Omental fat pad (tissue), 4 donors: ENCODE measurements at places on chromosomes 1 and 21. TPM values are rescaled to one million over a fixed set of nuclear protein-coding genes. Genes with fewer than 3 reads are reported as not detected.

The RGS13 gene
- 0.60 TPM for total RNA-seq

The SLC44A5 gene
- 0.32 TPM for total RNA-seq

The TSPAN1 gene
- 0.84 TPM for total RNA-seq

The RNU1-1 gene
- total RNA-seq: under 0.01 TPM

The OVAAL gene
- total RNA-seq: not detected

The FAM151A gene
- total RNA-seq: not detected

The KLF17 gene
- not detected for total RNA-seq

DNA sequence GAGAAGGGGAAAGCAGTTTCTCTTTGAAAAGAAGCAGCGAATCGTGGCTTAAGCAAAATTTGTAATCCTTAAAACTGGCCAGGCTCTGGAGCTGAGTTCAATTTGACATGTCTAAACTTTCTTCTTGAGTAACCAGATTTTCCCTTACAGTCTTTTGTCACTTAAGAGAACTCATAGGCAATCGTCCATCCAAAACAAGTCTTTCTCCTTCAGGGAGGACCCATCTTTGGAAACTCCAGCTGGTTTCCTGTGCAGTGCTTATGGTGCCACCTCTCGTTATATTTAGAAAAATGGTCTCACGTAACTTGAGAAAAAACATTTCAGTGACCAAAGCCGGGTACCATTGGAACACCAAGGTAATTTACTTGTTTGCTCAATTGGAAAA is 1.8 kb upstream of the PTTG1IP start:
- DNase-seq: no peak

- no peak for DNase-seq
These were observed 234.3 kb upstream of the NFIA start for GRCh38 chr1:60847855-60848582.

DNA sequence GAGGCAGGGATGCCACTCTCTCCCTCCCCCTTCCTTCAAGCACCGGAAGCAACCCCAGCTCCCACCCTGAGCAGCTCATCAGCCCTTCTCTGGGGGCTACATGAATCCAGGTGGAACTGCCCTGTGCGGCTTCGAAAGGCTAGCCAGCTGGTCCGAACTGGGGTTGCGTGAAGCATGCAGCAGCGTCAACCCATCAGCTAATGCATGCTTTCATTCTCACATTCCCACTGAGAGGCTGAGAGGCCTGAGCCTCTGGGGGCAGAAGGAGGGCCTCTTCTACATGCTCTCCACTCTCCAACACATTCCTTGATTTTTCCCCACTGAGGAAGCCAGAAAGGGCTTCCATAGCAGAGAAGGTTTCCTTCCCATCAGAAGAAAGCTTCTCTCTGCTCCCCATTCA is 5.6 kb downstream of the RXRG start:
- DNase-seq: no peak

DNA sequence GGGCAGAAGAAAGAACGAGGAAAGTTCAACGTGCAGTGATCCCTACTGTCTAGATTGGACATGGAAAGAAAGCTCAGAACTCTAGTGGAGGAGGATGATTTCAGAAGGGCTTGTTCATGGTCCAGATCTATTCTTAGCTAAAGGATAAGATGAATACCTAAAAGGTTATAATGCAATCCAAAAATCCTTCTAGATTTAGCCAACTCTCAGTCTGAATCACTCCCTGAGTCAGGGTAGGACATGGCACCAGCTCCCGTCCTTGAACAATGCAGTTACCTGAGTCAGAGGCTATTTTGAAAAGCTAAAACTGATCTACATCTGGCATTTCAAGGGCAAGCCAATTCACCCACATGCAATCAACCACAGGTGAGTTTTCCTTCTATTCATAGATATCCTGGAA is 38.8 kb upstream of the HIVEP3 start:
- DNase-seq: no peak

DNA sequence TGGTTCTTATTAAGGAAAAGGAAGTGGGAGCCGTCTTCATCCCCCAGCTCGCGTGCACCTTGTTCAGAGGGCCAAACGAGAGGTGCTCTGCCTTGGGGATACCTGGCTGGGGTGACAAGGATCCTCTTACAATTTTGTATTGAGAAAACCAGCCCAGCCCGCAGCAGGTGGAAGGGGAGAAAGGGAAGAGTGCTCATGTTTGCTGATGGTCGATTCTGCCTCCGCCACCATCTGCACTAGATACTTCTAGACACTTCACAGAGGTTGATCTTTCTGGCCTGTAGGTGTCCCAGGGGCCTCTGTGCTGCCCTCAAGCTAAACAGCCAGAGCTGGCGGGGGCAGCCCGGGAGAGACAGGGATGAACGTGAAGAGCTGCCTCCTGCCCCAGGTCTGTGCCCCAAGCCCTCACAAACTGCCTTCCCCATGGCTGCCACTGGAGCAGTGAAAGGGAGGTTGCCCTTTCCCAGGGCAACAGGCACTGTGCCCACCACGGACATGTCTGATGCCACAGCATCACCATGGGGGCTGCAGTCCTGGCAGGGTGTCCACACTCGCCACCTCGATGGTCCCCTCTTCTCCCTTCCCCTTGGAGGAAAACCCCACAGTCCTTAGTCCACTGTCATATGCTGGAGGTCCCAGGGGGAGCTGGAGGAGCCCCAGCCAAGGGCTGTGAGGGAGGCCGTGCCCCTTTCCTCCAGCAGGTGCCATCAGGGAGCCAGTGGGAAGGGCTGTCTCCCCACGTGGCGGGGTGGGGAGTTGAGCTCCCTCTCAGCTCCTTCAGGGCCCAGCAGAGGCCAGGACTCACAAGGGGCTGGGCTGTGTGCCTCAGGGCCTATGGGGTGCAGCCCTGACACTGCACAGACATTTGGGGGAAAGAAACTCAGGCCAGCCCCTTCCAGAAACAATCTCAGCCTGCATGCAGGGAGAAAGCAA is 8.1 kb downstream of the ADPRS start:
- DNase-seq: no peak

DNA sequence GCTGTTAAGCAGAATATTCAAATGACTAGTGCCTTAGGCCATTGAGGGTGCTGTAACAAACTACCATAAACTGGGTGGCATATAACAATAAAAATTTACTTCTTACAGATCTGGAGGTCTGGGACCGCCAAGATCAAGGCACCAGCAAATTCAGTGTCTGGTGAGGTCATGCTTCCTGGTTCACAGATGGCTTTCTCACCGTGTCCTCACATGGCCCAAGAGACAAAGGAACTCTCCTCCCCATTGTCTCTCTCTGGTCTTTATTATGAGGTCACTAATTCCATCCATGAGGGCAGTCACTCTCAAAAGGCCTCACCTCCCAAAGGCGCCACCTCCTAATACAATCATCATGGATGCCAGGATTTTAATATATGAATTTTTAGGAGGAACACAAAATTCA is 127.3 kb downstream of the GABPA start:
- no peak for DNase-seq

GRCh38 chr1:42847111-42847595 is 740 bp downstream of the ZNF691 start:
- no peak for DNase-seq

DNA sequence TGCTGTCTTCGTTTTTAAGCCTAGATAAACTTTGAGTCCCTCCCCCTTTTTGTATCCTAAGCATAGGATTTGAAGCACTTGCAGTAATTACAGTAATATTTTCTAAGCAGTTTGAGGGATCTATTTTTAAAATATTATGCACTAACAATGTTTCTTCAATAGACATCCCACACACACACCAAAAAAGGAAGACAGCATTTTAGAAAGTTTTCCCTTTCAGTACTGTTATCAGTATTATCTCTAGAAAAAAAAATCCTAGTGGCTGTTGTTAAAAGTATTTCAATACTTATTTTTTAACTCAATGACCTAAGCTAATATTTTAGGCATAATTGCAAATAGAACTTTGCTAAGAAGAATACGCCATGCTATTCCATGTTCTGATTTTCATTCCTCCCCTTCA is 15.1 kb downstream of the MCOLN3 start:
- DNase-seq: no peak

GRCh38 chr1:243848858-243849420 is 1.1 kb downstream of the AKT3 start:
- DNase-seq: no peak

DNA sequence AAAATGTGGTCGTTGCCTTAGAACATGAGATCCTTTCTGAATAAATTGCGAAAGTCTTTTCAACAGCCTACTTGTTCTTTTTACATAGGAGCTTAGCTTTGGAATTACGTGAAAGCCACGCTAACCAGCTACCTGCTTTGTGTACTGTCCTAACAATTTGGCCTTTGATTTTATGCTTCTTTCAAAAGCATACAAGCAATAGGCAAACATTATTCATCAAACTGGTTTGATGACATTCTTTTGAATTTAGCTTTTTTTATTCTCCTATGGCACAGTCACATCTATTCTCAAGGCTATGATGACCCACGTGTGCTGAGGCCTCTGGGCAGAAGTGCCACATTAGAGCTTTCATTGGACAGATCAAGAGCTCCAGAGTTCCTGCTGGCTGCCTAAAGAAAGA is 178.0 kb upstream of the DPT start:
- no peak for DNase-seq

- DNase-seq: no peak
These were observed 246.7 kb upstream of the NFIA start for GRCh38 chr1:60835649-60836048.

DNA sequence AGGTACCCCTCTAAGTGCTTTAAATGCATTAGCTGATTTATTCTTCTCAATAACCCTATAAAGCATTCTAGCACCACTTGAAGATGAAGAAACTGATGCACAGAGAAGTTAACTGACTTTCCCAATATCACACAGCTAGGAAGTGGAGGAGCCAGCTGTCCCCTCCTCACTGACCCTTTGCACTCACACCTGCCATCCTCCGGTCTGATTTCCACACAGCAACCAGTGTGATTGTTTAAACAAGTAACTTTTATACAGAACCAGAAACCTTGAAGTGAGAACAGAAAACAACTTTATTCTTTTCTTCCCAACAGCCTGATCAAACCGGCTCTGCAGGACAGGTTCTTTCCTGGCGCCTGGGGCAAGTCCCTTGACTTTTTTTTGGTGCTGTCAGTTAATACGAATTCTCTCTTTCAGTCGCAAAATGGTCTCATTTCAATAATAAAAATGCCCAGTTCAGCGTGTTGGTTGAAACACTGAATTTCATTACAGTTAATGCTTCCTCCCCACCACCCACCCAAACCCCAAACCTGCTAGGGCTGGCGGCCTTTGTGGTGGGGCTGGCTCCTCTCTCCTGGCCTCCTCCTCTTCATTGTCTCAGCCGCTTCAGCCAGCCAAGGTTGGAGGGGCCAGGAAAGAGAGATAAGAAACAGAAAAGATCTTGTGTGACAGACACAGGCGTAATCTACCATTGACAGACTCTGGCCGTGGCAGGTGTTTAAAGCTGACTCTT is 26.4 kb upstream of the EEIG2 start:
- DNase-seq: no peak

- DNase-seq: no peak
These were observed 15.2 kb downstream of the PM20D1 start for GRCh38 chr1:205834751-205835150.

GRCh38 chr1:3673381-3674099 is 21.2 kb downstream of the TP73 start:
- DNase-seq: no peak

DNA sequence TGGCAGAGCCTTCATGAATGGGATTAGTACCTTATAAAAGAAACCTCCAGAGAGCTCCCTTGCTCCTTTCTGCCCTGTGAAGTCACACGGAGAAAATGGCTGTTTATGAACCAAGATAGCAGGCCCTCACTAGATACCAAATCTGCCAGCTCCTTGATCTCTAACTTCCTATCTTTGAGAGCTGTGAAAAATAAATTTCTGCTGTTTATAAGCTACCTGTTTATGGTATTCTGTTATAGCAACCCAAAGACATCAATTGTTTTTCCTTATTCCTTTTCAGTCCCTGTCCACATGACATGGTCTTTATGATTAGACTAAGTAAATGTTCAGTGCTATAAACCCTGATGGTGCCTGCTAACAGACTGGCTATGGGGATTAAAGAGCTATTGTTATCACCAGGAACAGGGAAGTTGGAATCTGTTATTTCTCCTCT is 9.7 kb upstream of the STIL start:
- DNase-seq: no peak
